Activated gamma-delta T cell (primary cell): ENCODE measurements at places on chromosomes 5 and 9.

GRCh38 chr9:75417471-75417870, 329.2 kb downstream of the OSTF1 start:
- no peak for DNase-seq

- no peak for DNase-seq
Observed at GRCh38 chr5:58046371-58046770, 413.5 kb downstream of the PLK2 start.

GRCh38 chr5:69331528-69332445, 814 bp downstream of the CCDC125 start:
- DNase-seq = no peak

GRCh38 chr5:176739461-176740051, 70.8 kb upstream of the UNC5A start:
- no peak for DNase-seq

DNA sequence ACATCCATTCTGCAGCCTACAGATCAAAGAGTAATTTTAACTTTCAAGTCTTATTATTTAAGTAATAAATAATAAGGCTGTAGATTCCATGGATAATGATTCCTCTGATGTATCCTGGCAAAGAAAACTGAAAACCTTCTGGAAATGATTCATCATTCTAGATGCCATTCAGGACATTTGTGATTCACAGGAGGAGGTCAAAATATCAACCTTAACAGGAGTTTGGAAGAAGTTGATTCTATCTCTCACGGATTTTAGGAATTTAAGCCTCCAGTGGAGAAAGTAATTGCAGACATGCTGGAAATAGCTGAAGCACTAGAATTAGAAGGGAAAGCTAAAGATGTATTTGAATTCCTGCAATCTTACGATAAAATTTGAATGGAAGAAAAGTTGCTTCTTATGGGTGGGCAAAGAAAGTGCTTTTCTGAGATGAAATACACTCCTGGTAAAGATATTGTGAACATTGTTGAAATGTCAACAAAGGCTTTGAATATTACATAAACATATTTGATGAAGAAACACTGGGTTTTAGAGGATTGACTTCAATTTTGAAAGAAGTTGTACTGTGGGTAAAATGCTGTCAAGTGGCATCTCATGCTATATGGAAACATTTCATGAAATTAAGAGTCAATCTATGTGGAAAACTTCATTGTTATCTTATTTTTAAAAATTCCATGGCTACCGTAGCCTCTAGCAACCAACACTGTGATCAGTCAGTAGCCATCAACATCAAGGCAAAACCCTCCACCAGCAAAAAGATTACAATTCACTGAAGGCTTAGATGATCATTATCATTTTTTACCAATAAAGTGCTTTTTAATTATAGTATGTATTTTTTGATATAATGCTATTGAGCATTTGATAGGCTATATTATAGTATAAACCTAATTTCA, 1141.0 kb downstream of the CDH12 start:
- DNase-seq = no peak

GRCh38 chr5:11062397-11062796, 301.4 kb upstream of the DAP start:
- no peak for DNase-seq
